ENCODE measurements at places on chromosomes 7 and 10.

DNA sequence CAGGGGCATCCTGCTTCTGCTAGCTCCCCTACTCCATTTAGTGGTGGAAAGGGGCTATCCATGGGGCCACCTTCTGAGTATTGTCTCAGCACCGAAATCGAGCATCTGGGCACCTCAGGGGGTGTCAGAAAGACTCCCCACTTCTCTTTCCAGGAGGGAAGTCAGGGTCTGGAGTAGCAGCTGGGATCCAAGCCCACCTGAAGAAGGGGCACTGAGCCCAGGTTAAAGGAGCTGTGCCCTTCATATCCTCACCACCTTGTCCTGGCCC is 2.6 kb downstream of the FLNC start:
- no peak for DNase-seq

DNA sequence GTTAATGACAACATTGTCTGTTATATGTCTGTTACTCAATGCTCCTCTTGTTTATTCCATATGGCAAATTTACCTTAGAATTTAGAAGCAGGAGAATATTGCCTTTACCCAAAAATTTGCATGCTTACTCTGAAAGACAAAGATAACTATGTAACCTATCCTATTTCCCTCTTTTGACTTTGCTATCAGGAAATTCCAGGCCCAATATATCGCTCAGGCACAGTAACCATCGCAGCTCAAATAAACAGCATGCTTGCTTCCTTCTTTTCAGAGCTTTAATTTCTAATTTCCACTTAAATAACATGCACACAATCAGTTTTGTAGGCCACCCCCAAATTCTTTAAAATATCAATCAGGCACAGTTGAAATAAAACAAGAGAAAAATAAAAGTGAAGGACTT is 57.8 kb downstream of the EBLN1 start:
- no peak for DNase-seq

DNA sequence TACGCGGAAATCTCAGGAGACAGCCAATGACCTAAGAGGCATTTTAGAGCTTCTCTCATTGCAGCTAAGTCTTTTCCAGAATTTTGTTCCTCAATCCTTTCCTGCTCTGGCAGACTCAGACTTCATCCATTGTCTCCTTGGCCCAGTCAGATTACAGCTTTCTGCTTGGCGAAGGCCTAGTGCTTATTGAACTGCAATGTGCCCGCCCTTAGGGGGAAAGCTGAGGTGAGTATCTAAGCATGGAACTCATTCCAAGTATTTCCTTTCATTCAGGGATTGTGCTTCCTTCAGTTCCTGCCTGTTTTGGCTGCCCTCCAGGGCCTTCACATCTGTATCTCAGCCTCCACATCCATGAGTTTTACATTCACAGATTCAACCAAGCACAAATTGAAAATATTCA is 37.5 kb downstream of the PRLHR start:
- no peak for DNase-seq

DNA sequence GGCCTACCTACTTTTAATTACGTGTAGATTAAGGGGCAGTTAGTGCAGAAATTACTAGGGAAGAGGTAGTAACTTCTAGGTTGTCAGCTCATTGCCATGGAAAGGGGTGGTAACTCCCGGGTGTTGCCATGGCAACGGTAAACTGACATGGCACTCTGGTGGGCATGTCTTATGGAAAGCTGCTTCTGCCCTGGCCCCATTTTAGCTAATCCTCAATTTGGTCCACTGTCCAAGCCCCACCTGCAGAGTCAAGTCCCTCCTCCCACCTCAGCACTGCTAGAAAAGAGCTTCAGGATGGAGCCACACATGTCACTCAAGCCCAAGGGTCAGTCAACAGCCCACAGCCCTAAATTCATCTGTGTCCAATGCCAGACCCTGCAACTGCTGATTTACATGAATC is 7.5 kb upstream of the ZKSCAN1 start:
- DNase-seq, result no peak

DNA sequence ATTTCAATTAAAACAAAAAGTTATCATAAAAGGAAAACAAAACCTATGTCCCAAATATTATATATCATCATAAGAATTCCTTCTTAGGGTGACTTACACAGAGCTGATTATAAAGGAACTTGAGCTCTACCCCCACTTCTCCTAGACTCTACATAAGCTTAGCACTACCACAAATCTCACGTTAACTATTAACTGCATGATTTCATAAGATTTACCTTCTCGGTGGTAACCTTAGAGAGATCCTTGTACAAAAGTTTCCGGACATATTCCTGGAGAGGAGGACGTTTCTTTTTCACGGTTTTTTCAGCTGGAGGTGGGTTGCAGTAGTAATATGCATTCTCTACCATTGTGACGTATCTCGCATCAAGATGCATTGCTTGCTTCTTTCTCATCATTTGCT is 83.7 kb downstream of the UPF2 start:
- DNase-seq, result no peak

DNA sequence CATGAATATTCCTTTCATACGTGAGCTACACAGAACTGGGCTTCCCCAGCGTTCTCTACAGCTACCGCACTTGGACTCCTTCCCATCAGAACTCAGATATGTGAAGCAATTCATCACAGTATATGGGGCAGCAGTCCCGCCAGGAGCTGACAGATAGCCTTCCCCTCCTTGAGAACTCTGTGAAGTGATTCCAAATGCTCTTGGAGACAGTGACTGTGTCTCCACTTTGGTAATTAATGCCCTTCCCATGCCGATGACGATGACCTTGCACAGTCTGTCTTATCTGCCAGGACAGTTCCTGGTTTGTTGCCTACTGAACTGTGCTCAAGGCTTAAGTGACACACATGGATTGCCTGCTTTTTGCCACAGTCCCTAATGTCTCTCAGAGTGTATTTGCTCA is 75.0 kb upstream of the AFAP1L2 start:
- DNase-seq, result no peak

DNA sequence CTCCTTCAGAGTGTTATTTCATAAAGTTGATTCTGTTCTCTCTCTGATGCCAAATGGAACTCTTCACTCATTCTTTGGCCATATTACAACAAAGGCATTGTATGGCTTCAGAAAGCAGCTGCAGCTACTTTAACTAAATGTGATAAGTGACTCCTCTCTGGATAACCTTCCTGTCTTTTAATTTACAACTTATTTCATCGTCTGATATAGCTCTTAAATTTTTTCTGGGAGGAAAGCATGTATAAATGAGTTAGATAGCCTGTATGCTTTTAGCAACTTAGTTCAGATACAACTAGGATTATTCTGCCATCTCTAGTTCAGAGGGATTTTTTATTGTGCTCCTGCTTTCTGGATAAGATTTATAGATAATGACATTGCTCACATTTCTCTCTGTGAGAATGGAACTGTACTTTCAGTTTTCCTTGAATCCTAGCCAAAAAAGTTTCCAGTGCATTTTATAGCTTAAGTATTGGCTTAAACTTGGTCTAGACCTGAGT is 57.5 kb downstream of the KLHDC10 start:
- DNase-seq, result no peak

DNA sequence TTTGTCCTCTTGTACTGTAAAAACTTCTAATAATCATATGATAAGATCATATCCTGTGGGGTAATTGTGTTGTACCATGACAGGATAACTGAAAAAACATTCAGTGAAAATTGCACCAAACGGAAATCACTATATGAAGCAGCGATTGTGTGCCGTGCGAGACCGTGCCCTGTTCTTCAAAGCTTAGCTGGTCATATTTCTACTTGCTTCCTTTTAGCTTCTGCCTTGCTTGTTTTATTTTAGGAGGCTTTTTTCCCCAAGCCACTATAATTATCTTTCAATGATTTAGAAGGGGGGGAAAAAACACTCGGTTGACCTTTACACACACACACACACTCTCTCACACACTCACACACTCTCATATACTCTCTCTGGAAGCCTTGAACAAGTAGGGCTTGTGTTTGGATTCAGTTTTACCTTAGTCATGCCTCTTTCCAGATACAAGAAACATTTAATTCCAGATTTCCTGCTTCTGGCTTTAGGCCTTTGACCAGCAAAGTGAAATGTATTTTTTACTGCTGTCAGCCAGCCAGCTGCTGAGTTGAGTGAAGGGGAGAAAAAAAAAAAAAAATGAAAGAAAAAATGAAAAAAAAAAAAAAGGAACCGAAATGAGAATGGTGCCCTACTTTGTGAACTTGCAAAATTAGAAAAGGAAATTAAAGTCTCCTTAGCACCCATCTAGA is 181.4 kb downstream of the ARID5B start:
- DNase-seq, result no peak

GRCh38 chr10:71067098-71067740 is 145.2 kb upstream of the UNC5B start:
- DNase-seq, result no peak

DNA sequence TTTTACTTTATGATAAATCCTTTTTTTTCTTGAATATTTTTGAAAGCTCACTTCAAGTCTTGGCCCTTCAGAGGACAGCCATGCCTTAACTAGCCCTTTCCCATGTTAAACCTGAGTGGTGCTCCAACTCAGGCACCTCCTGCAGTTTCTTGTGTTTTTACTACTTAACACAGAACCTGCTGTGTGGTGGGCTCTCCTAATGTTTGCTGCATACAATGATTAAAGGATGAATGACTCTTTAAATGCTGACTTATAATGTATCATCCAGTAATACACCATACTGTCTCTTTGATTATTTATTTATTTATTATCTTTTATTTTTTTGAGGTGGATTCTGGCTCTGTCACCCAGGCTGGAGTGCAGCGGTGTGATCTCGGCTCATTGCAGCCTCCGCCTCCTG is 179.4 kb downstream of the SEMA3E start:
- no peak for DNase-seq

DNA sequence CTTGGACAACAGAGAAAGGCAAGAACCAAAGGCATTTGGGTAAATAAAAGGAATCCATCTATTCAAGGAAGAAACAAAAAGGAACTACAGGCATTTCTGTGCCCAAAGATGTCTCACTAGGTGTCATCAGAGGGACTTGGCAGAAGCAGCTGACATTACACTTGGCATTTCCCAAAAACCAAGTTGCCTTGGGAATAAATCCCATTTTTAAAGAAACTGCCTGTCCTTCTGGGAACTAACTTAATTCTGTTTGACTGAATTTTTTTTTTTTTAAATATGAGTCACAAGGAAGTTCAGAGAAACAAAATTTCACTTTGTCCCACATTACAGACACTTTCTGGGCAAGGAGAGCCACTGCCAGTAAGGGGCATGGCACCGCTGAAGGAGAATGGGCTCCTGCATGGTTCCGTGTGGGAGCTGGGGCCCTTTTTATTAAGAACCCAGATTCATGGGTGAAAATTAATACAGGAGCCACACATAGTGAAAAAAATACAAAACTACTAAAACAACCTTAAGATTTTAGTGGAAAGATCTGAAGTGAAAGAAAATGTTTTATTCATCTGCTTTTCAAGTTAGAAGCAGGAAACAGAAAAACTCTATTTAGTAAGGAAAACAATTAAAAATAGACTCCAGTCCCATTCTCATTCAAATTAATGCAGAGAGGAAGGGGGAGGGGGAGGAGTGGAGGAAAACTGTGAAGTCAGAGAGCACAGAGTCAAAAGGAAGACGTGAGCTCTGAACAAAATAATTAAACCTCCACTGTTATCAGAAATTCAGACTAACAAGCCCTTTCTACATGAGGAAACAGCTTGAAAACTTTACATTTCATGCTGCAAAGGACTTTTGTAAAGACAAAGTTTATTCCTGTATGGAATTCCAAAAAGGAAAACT is 118.4 kb upstream of the PDLIM1 start:
- DNase-seq, result no peak

GRCh38 chr7:41915871-41916270 is 213.0 kb upstream of the INHBA start:
- DNase-seq, result no peak

DNA sequence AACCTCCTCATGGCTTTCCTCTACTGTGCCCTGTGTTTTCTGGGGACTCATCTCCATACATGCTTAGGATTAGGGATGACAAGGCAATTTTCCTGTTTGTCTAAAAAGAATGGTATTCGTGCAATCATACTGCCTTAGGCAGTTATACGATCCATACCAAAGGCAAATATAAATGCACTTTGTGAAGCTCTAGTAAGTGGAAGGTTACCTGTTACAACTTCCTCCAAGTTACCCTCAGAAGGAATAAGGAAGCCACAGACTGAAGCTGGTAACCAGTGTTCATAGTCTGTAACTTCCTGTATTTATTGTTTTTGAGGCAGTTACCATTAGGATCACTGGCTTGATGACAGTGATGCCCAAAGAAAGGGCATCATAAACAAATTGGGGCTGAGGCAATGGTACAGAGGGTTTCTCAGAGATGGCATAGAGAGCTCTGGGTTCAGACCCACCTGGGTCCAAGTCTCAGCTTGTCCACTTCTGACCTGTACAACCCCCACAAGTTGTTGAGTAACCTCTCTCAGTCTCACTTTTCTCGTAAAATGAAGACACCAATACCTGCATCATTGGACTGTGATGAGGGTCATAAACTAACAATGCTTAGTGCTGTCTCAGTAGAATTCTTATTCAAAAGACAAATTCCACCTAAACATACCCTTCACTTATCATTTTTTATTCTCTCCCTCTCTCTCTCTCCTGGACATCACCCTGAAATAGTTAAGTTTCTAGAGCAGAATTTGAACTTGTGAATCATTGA is 138.2 kb downstream of the ELMO1 start:
- DNase-seq, result no peak

GRCh38 chr10:123526356-123527064 is 139.6 kb upstream of the GPR26 start:
- no peak for DNase-seq

DNA sequence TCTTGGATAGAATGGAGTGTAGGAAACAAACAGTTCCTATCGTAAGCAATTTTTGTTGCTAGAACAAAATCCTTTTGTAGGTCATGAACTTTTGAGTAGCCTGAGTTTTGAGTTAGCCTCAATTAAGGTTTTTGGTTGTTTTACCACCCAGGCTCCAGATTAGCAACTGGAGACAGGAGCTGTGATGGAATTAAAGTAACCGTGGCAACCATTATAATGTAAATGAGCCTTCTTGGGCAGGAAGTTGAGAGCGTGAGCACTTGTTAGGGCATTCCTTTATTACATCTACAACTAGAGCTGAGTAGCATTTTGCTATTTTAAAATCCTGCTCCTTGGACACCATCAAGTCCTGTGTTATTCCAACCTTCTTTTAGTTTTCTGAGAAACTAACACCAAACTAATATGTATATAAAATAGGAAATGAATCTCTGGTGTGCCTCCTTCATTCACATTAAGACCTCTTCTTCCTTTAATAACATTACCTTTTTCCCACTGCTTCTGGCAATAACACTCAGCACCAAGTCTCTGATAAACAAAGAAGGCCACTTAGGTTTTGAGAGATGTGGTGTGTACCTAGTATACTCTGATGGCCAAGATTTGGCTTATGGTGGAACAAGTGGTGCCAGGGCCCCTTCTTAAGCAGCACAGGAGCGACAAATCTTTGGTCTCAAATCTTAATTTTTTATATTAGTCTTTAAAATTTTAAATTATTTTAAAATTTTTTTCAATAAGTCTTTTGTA is 34.0 kb downstream of the AHCYL2 start:
- no peak for DNase-seq

GRCh38 chr10:97590748-97591495 is 1.4 kb downstream of the C10orf62 start:
- no peak for DNase-seq

GRCh38 chr10:14023673-14024328 is 306.9 kb downstream of the FRMD4A start:
- no peak for DNase-seq
